ENCODE measurements at places on chromosomes 12 and 14.

GRCh38 chr12:122947352-122947792 is 18.9 kb downstream of the ABCB9 start:
- no peak for DNase-seq

- no peak for DNase-seq
Measured at GRCh38 chr12:112900298-112901145, 6.2 kb upstream of the OAS1 start.

- no peak for DNase-seq
Measured at GRCh38 chr12:10179776-10180181, 947 bp downstream of the TMEM52B start.

GRCh38 chr12:25186788-25187402 is 8.1 kb downstream of the DNAI7 start:
- DNase-seq = no peak

DNA sequence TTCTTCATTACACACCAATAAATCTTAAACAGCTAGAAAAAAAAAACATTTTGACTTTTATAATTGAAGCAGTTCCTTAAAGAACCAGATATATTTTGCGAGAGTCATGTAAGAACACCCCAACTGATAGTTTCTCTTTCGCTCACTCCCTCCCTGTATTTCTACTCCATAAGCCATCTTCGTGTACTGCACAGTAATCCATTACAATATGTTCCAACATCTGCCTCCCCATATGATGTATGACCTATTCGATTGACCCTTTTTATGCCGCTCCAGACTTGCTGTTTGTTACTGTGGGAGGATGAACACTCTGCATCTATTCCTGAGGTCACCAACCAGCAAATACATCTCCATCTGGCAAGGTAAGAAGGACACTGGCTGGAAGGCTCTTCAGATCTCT is 331.7 kb downstream of the SOX5 start:
- no peak for DNase-seq

DNA sequence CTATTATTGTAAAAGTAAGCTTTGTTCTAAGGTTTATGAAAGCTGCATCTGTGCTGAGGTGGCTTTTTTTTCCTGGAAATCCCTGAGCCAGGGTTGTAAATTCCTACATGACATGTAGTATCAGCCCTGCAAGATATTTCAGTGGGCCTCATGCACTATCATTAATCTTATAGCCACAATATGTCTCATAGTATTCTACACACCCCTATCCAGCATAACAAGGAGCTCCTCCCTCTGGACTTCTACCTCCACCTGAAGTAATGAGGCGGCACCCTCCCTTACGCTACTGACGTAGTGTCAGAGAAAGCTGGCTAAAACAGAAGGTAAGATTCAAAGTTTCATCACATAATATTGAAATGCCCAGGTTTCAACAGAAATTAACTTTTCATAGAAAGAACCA is 35.5 kb downstream of the SLC5A8 start:
- DNase-seq = no peak

- DNase-seq = no peak
Measured at GRCh38 chr12:106908561-106908960, 47.1 kb upstream of the TMEM263 start.

DNA sequence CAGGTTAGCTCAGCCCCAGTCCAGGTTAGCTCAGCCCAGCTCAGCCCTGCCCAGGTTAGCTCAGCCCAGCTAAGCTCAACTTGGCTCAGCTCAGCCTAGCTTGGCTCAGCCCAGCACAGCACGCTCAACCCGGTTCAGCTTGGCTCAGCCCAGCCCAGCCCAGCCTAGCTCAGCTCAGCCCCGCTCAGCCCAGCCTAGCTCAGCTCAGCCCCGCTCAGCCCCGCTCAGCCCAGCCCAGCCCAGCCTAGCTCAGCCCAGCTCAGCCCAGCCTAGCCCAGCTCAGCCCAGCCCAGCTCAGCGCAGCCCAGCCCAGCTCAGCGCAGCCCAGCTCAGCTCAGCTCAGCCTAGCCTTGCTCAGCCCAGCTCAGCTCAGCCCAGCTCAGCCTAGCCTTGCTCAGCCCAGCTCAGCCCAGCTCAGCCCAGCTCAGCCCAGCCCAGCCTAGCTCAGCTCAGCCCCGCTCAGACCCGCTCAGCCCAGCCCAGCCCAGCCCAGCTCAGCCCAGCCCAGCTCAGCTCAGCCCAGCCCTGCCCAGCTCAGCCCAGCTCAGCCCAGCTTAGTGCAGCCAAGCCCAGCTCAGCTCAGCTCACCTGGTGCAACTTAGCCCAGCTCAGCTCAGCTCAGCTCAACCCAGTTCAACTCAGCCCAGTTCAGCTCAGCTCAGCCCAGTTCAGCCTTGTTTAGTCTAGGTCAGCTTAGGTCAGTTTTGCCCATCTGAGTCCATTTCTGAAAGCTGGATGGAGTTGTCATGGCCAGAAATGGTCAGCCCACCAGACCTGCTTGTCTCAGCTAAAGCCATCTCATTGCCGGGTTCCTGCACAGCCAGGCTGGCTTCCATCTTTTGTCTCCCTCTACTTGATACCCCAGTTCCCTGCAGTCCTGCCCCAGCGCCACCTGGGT is 333.6 kb downstream of the TMEM121 start:
- DNase-seq = peak; percentile 30

- no peak for DNase-seq
Measured at GRCh38 chr12:56721216-56721615, 3.9 kb downstream of the NACA start.

GRCh38 chr14:22819151-22819988 is 4.1 kb upstream of the SLC7A7 start:
- DNase-seq = no peak

DNA sequence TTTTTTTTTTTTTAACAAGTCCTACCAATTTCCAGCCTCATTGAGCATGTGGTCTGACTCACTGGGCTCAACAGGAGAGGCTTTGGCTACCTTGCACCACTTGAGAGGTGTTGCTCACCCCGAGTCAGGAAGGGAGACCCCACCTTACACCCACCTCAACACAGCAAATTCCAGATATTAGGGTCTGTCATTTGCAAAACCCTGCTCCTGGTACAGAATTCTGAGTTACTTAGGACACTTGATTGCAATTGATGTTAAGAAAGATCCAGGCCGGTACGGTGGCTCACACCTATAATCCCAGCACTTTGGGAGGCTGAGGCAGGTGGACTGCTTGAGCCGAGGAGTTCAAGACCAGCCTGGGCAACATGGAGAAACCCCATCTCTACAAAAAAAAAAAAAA is 14.1 kb downstream of the DGLUCY start:
- DNase-seq = no peak

DNA sequence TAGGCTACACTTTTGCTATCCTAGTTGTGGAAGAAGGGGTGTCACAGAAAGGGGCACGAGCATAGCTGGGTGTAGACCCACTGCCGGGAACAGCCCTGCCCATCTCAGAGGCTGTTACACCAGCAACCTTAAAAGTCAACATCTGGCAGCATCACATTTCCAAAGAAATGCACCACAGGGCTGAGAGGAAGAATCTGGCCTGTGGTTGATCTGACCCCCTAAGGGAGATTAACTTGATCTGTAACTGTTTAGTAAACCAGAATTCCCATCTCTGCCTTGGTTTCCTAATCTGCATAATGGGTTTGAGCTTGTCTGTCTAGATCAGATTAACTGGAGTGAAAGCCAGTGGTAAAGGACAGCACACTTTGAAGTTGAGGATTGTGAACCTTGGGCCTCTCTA is 1.3 kb downstream of the LRP1-AS start:
- DNase-seq = no peak

DNA sequence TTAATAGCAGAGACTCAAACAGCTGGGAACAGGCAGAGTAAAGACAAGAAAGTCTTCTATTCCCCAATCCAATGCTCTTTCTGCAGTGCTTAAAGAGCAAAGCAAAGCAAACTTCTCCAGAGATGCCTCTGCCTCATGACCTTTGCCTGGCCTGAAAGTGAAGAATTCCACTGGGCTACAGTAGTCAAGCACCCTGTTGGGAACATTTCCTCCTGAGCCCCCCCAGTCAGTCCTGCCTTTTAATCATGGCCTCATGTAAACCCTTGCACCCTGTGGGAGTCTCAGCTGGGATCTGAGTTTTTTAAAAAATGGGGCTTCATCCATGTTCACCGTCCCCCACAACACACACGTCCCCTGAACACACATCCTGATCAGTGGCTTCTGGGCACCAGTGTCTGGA is 62.7 kb upstream of the TSPAN11 start:
- no peak for DNase-seq

GRCh38 chr12:99767809-99768208 is 120.3 kb downstream of the GARIN6 start:
- DNase-seq = no peak

DNA sequence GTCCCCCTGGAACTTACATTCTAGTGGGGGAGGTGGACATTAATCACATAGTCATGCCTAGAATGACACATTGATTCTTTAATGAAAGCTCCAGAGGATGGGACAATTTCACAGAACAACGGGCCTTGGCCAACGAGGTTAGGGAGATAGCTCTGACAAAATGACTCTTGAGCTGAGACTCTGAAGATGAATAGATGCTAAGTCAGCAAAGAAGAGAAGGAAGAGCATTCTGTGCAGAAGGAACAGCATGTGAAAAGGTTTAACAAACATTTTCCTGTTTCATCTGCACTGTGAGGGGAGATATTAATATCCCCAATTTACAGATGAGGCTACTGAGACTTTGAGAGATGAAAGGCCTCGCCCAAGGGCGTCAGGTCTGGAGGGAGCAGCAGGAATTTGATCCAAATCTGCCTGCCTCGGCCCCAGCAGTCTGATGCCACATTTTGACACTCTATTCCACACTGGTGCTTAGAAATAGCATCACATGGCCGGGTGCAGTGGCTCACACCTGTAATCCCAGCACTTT is 193.6 kb downstream of the RBM19 start:
- DNase-seq = no peak

- DNase-seq = no peak
Measured at GRCh38 chr14:93688239-93688666, 100.0 kb downstream of the PRIMA1 start.

- DNase-seq = no peak
Measured at GRCh38 chr12:104668274-104668718, 211.5 kb downstream of the CHST11 start.

DNA sequence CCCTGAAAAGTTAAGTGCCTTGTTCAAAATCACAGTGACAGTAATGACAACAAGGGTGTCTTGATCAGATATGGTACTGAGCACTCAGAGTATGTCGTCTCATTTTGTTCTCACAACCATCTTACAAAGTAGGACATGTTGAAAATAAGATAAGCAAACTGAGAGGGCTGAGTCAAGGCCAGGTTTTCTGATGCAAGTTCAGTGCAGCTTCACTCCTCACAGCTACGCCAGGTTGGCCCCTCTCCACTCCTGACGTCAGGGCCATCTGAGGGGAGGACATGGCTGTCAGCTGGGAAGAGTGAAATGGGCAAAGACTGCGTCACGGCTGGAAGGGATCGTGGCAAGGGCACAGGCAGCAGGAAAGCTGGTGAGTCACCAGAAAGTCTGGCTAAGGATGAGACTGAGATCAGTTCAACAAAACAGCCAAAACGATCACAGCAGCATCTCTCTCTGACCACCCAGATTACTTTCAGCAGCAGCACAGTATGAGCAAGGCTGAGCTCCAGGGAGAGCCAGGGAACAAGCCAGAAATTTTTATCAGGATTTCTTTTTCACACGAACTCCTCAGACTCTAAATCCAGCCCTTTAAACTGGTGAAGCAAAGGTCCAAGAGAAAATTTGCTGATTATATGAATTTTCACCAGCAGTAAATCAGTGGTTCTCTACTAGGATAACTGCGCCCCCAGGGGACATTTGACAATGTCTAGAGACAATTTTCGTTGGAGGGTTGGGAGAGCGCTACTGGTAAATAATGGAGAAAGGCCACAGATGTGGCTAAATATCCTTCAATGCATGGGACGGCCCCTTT is 297.9 kb upstream of the AMIGO2 start:
- DNase-seq = no peak

DNA sequence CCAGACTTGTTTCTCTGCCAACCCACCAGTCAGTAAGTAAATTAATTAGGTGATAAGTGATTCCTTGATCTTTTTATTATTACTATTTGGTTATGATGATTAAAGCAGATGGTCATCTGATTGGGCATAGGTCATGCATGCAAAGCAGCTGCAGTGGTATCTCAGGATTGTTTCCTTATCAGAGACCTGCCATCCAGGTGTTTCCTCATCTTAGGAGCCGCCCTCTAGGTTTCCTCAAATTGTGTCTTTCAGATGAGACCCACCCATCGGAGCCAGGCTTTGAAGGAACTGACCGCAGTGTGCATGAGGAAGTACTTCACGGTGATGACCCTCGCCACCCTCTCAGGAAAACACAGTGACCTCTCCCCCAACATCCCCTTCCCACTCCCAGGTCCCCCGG is 63.3 kb downstream of the ZFP36L1 start:
- no peak for DNase-seq

- no peak for DNase-seq
Measured at GRCh38 chr12:86254399-86255107, 1.6 kb downstream of the MGAT4C start.

DNA sequence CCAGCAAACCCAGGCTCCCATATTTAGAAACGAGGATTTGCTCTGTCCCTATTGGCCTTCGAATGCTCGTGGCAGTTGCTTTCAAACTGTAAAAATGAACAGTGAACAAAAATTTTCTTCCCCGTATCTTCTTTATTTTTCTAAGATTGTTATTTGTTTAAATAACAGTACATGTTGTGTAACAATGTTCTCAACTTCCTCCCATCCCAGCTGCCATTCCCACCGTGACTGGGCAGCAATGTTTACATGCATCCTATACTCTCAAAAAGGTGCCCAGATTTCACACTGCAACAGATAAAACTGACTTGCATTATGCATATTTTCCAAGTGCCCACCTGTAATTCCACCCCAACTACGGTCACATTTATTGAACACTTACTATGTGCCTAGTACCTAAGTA is 12.8 kb downstream of the VCPKMT start:
- DNase-seq = no peak

DNA sequence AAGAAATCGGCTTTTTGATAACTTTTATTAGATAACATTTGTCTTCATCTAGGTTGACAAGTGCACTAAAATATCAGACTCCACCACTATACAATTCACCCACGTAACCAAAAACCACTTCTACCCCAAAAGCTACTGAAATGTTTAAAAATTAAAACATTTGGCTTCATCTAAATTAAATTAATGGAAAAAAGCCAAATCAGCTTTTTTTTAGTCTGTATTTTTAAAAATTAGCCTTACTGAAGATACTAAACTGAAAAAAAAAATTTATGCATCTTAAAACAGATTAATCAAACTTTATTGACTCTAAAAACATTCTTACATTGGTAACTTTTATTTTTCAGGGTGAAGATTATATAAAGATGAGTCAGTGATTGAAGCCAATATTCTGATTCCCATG is 30.0 kb downstream of the CREBL2 start:
- DNase-seq = no peak

GRCh38 chr14:90579816-90580215 is 183.0 kb downstream of the CALM1 start:
- DNase-seq = no peak

- DNase-seq = no peak
Measured at GRCh38 chr12:62934799-62935674, at the start of gene PPM1H. TSS of gene PPM1H (minus strand) at chr12:62935150. CDS start at chr12:62934736, 414 bp downstream.

- DNase-seq = no peak
Measured at GRCh38 chr12:86228656-86229055, 27.5 kb downstream of the MGAT4C start.

GRCh38 chr12:86006727-86007126 is 132.6 kb downstream of the NTS start:
- DNase-seq = no peak

GRCh38 chr12:43102546-43103264 is 449.3 kb downstream of the ADAMTS20 start:
- DNase-seq = no peak

- no peak for DNase-seq
Measured at GRCh38 chr14:35766700-35767082, 42.4 kb downstream of the RALGAPA1 start.

All from activated T-helper 1 cell treated with Interleukin-2 at 50 U/mL for 16 hours (primary cell).